Kidney (tissue), 22 donors: ENCODE measurements at places on chromosomes 3 and 15. TPM values are rescaled to one million over a fixed set of nuclear protein-coding genes. Genes with fewer than 3 reads are reported as not detected.
A peak's percentile ranks its signal among the peaks of the same experiment; 100 is the strongest.

- DNase-seq = no peak
Measured at GRCh38 chr3:129460572-129460971, 20.5 kb downstream of the IFT122 start.

DNA sequence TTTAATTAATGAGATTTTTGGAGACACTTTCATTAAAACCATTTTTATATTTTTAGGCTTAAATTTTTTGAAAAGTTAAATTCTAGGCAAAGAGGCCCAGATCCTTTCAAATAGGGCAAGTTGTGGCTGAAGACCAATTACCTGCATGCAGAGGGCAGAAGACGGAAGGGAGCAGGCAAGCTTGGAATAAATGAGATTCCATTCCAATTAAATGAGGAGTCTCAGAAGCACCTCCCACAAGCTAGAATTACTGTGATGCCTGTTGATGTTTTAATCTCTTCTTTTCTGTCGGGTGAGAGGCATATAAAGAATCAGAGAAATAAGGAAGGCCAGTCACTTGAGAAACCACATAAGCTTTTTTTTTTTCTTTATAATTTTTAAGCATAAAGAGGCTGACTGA lies 46.8 kb downstream of the KBTBD8 start:
- no peak for DNase-seq

- DNase-seq = no peak
Measured at GRCh38 chr3:99023590-99024192, 122.2 kb upstream of the DCBLD2 start.

DNA sequence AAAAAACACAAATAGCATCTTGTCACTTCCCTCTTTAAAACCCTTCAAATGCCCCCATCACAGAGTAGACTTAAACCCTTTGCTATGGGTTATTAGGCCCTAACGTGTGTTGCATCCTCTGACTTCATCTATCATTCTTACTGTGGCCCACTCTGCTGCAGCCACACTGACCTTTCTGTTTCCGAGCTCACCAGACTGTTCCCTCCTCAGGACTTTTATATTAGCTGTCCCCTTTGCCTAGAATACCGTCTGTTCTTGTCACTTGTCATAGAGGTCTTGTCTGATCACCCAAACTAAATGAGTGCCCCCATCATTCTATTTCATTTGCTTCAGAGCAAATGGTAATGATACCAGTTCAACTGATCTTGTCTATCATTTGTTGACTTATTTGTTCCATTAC lies 877 bp upstream of the FEM1B start:
- no peak for DNase-seq

GRCh38 chr3:16319307-16319706 lies 54.3 kb downstream of the OXNAD1 start:
- no peak for DNase-seq

GRCh38 chr3:42042747-42043098 lies 48.4 kb upstream of the TRAK1 start:
- no peak for DNase-seq

- no peak for DNase-seq
Measured at GRCh38 chr3:32448686-32449474, 53.8 kb downstream of the CMTM6 start.

DNA sequence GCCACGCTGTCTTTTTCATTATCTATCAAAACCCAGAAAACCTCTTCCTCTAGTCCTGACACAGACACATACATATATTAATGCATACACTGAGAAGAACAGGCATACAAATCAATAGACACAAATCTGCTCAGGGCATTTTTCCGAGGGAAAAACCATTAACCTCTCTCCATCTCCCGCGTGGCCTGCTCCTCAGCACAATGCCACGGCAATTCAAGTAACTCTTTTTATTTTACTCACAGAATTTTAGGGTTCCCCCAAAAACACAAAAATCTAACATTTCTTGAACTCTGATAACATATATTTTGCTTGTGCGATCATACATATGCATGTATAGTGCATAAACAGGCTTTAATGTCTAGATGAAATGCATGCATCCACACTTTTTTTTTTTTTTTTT lies 110.8 kb upstream of the NSMCE3 start:
- no peak for DNase-seq

GRCh38 chr3:12308517-12308916 lies 19.6 kb downstream of the PPARG start:
- no peak for DNase-seq

GRCh38 chr15:69972436-69972835 lies 125.3 kb downstream of the TLE3 start:
- DNase-seq = no peak

DNA sequence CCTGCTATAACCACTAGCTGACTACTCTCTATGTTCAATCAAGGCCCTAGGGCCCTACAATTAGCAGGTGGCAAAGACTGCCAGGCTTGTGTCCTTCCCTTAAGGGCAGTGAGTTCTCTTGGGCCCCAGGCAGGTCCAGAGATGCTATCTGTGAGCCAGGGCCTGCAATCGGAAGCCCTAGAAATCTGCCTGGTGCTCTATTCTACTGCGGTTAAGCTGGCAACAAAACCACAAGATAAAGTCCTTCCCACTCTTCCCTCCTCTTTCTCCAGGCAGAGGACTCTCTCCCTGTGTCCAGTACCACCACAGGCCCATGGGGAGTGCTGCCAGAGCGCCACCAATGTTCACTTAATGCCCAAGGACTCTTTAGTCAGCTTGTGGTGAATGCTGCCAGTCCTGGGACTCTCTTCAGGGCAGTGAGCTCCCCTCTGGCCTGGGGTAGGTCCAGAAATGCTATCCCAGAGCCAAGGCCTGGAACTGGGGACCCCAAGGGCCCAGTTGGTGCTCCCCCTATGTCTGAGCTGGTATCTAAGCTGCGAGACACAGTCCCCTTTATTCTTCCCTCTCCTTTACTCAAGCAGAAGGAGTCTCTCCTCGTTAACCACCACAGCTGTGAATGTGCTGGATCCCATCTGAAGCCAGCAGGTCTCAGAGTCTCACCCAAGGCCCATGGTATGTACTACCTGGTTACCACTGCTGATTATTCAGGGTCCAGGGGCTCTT lies 34.7 kb downstream of the XXYLT1 start:
- DNase-seq = no peak

DNA sequence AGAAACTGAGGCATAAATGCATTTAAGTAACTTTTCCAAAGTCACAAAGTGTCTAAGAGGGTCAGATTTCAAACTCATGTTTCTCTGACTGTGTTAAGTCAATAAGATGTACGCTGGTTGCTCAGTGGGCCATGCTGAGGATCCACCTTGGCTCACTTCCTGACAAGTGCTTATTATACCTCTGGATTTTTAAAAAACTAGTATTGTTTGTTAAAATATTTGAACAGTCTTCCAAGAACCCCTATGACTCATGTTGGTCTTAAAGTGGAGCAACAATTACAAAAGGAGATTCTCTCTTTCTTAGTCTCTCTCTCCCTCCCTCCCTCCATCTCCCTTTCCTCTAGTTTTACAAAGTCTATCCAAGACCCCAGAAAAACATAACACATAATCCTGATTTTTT lies 1050.2 kb downstream of the AGBL1 start:
- peak; percentile 2 for DNase-seq

DNA sequence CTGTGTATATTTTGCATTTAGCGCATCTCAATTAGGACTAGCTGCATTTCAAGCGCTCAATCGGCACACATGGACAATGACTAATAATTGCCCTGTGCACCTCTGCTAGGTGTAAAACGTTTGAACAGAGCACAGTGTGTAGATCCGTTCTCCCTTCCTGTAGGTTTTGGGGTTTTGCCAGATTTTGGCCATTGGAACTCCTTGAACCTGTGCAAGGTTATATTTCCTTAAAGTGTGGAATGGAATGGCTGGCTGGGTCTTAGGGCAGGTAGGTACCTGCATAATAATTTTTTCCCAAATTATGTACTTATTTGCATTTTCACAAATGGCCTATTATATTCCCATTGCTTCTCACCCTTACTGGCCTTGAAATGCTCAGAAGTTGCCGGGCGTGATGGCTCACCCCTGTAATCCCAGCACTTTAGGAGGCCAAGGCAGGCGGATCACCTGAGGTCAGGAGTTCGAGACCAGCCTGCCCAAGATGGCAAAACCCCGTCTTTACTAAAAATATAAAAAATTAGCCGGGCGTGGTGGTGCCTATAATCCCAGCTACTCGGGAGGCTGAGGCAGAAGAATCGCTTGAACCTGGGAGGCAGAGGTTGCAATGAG lies 777 bp downstream of the RNU5B-1 start:
- DNase-seq = no peak

DNA sequence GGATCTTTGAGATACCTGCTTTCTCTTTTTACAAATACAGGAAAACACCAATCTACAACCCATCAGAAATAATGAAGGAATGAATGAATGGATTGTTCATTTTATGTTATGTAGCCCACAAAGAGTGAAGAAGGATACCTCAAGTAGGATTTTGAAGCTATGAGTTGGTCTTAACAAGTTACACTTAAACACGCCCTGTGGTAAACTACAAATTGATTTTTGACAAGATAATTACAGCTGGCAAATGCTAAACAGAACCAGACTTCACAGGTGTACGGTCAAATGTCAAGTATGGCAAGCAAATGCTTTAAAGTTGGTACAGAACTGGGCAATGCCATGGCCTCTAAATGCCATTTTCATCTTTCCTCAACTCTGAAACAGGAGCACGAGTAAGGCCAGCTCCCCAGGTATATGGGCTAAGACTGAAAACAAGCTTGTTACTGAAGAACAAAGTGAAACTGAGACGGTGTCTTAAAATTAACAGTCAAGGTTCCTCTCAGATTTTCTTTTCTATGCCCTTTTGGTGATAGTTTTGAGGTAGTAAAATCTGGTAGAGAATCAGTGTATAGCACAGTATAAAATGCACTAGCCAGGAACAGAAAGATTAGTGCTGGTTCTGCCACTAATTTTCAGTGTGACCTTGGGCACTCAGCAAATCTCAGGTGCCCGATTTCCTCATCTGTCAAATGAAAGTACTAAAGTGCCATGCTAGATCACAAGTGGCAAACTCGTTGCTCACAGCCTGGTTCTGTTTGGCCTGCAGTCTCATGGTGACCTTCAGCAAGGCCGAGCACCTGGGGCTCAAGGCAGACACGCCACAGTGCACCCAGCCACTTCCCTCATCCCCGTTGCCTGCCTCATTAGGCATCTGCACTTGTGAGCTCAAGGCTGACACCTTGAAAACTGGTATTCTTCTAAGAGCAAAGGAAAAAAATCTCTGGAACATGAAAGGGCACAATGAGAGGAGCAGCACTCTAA lies 9.5 kb downstream of the RUVBL1 start:
- peak; percentile 76 for DNase-seq

DNA sequence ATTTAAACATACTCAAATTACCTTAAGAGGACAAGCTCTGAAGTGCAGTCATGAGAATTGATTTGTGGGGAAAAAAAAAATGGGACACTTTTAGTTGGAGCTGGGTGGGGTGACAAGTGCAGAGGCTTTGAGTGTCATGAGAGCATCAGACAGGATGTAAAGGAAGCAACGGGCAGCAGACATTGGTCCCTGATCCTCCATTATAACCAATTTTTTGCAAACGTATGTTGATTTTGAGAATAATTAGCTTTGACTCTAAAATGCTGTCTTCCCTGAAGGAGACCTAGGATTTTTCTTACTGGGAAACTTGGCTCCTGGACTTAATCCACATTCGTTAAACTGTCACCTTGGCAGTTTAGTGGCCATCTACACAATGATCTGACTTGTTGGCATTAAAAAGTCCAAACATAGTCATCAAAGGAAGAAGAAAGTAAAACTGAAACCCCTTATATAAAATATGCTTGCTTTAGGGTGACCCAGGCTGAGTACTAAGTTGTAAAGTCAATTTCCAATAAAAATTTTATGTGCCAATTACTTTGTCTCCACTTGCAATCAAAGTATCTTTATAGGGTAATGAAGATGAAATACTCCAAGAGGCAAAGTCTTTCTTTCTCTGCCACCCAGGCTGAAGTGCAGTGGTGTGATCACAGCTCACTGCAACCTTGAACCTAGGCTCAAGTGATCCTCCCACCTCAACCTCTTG lies 45.6 kb downstream of the BCL2L10 start:
- no peak for DNase-seq

GRCh38 chr3:134859341-134859740 lies 64.3 kb downstream of the EPHB1 start:
- DNase-seq = no peak

DNA sequence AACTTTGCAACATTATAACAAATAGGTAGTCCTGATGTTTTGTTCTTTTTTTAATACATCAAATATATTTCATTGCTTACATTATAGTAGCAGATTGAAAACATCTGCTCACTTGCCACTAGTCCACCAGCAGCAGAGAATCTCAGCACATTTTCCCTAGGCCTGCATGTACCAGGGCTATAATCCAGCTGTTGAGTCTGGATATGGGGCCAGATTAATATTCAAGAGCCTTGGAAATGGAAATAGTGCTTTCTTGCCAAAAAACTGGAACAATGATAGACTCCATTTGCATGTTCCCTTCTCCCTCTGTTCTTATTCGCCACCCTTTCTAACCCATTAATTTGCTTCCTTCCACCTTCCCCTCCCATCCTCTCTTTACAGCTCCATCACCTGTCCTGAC lies 288.0 kb downstream of the EPHA3 start:
- DNase-seq = no peak

GRCh38 chr3:46479696-46480095 lies 15.0 kb upstream of the LTF start:
- no peak for DNase-seq

DNA sequence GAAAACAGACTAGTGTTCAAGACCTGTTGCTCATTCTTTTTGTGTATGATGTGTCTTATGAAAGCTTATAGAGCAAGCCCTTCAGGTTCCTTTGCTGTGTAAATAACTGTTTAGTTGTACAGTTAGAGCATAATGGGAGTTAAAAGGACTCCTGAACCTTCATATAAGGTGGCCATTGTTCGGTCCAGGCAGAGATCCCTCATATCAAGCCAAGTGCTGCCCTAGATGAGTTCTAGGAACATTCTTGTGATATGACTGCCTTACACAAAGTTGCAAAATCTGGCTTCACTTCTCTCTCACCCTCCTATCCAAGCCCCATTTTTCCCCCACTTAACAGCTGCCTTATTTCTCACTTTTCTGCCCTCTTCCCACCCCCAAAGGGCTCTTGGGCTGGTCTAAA lies 26.9 kb downstream of the GYG1 start:
- DNase-seq = no peak

DNA sequence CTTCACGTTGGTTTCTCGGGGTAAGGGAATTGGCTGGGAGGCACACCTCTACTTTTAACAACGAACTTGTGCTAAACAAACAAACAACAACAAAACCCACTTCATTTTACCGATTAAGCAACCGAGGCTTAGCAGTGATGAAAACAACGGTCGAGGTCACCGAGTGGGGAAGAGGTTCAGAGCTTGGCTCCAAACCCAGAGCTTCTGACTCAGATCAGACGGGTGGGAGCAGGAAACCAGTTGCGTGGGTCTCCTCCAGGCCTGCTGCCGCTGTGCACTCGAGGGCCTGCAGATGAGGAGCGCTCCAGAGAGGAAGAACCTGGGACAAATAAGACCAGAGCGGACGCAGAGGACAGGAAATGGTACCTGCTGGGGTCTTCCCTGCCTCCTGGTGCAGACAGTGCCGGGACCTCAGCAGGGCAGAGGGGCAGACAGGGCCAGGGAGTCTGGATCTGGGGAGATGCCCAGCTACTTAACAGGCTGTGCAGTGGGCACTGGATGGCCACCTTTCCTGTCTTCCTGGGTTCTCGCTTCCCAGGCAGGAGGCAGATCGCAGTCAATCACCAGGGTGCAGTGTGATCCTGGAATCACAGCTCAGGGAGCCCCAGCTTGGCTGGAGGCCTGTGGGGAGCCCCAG lies 99.0 kb upstream of the MEF2A start:
- DNase-seq = no peak

CRYGS gene
- 2.9 TPM for total RNA-seq

CACNA2D2 gene
- total RNA-seq = 3.6 TPM

GOLGA8K gene
- total RNA-seq = 1.6 TPM

GRAMD2A gene
- 5.4 TPM for total RNA-seq

PHLDB2 gene
- 85.6 TPM for total RNA-seq

ATP2B2 gene
- 0.19 TPM for total RNA-seq

OR5K3 gene
- total RNA-seq = not detected
